ENCODE measurements at places on chromosomes 6 and 20.

DNA sequence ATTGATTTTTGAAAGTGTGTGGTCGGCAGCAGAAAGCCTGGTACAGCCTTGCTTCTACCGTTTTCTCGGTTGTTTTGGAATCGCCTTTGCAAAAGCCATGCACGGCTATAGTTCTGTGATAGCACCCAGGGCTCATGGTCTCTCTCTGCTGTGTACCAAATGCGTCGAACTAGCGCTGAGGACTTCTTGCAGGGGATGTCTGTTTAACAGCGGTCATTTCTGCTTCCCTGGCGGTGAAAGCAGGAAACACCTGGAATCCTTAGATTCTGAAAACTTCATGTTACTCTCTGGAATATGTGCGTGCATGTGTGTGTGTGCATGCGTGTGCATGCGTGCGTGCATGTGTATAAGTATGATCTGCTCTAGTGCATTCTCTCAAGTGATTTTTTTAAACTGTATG lies 26.1 kb upstream of the GCNT2 start:
- DNase-seq = no peak

DNA sequence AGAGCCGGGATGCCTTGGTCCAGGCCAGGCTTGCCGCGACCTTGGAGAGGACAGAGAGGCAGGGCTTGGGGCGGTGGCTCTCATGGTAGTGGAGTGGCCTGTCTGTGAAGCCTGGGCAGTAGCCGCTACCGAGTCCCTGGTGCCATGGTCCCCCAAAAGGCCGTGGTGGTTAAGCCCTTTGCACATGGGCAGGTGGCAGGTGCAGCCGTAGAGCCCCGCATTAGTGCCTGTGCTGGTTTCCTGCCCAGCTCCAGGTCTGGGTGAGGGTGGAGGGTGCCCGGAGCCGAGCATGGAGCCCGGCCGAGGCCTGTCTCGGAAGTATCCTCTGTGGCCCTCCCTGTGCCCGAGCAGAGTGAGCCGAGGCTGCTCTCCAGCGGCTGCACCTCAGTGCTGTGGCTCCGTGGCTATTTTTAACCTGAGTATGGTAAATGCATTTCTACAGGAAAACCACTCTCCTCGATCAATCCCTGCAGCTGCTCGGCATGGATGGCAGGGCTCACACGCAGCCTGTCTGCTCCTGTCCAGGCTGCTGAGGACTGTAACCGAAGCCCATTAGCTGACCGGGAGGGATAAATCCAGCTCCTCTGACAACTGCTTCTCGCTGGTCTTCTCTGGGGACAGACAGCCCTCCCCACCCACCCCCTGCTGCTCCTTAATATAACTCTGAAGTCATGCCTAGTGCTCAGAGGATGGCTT lies 36.3 kb upstream of the GATA5 start:
- DNase-seq = no peak

- DNase-seq = no peak
Measured at GRCh38 chr6:49269190-49269589, 193.9 kb downstream of the MMUT start.

GRCh38 chr6:31227143-31227542 lies 44.7 kb downstream of the HLA-C start:
- no peak for DNase-seq

DNA sequence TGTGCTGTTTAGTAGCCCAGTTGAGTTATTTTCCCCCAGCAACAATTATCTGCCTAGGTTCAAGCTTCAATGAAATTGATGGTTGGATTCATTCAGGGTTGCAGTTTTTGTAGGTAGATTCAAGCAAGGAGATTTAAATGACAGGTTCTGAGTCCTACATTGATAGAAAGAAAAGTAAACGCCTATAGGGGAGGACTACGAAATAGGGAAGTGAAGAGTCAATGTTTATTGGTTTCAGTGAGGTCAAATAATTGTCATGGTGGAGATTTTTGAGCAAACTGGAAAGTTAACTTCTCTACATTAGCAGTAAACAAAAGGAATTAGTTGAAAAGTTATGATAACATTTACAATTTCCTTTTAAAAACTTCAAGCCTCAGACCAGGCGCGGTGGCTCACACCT lies 734 bp upstream of the WFDC13 start:
- DNase-seq = no peak

DNA sequence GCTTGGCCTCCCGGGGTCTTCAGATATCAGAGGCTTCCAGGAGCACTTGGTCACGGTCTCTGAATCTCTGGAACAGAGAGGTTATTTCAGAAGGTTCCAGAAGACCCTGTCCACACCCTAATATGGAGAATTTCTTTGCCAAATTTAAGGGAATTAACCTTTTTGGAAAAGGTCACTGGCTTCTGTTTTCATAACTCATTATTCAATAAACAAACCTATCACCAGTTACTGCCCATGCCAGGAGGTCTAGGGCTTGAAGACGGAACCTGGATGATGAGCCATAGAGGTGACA lies 507 bp upstream of the CST4 start:
- no peak for DNase-seq

GRCh38 chr20:45419188-45420091 lies 3.5 kb downstream of the PIGT start:
- no peak for DNase-seq

DNA sequence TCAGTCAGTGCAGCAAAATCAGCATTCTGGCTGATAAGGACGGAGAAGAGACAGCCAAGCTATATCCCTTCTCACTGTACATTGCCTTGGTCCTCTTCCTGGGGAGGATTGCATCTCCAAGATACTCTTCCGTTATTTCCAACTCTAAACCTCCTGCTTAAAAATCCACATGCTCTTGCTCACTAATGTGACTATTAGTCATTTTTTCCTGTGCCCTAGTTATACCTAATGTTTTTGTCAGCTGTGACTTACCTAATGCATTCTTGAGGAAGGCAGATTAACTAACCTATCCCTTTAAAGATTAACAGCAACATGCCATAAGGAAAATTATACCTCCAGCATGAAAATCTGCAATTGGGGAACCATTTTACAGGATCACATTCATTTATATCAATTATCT lies 317.6 kb downstream of the BTBD9 start:
- no peak for DNase-seq

GRCh38 chr6:93394471-93394870 lies 24.9 kb downstream of the EPHA7 start:
- no peak for DNase-seq

DNA sequence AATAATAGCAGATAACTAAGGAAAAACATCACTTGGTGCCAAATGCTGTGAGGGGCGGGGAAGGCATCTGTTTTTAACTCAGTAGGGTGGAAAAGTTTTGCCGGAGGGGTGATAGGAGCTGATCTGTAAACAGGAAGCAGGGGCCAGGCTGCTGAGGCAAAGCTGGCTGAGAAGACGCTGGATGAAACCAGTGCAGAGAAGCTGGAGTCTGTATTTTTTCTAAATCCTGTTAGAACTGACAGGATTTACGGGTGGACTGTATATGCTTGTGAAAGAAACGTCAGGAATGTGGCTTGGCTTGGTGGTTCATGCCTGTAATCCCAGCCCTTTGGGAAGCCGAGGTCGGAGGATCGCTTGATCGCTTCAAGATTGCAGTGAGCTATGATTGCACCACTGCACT lies 5.6 kb downstream of the PCMTD2 start:
- no peak for DNase-seq

GRCh38 chr6:110366256-110366655 lies 8.1 kb upstream of the METTL24 start:
- no peak for DNase-seq

GRCh38 chr6:135270676-135271536 lies 89.8 kb downstream of the MYB start:
- DNase-seq = no peak

DNA sequence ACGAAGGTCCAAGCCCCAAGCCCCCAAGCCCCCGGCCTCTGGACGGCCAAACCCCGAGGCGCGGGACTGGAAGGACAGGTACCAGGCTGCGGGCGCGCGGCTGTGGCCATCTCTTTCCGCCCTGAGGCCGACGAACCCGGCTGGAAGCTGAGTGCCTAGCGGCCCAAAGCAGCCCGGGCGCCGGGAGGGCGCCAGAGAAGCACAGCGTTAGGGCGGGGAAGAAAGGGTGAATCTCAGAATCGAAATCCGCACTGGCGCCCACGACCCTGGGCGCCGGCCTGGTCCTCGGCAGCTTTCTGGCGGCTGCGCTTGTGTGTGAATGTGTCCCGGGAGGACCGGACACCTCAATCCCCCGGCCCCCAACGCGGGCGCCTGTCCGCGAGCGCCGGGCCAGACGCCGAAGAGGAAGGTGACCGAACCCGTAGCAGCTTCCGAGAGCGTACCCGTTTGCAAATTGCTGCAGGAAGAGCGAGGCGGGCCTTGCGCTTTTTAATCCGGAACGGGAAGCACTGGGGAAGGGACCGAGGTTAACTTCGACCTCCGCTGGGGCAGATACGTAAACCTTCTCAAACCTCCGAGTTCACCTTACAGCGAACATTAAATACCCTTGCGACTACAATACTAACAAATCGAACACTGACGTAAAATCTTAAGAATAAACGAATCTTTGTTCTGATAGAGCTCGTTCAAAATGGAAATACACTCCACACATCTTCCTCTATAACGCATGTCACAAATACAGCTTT lies 2.9 kb downstream of the NRN1 start:
- DNase-seq = no peak

DNA sequence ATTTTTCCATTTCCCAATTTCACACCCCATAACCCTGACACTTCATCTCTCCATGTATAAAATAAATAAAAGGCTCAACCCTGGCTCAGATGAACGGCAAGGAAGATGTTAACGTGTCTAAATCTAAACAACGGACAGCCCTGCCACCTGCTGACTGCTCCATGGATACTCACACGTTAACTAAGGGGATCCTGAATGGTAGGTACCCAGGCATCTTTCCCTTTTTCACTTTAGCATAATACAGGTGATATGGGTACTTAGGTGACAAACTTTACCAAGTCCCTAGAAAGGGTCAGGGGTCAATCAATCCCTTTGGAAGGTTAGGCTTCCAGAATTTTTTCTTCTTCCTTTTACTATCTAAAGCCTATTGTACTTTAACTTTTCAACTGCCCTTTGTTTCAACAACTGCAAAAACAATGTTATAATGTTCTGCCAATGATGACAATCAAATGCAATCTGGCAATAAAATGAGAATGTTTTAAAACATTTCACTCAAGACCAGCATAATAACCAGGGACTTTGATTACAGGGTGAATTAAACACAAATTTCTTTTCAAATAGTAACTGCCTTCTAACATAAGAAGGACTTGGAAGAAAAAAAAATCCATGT lies 52.4 kb upstream of the IPCEF1 start:
- peak; percentile 57 for DNase-seq

- no peak for DNase-seq
Measured at GRCh38 chr6:104632588-104632987, 227.1 kb downstream of the HACE1 start.

GRCh38 chr20:13291157-13291556 lies 70.1 kb downstream of the ISM1 start:
- DNase-seq = no peak

DNA sequence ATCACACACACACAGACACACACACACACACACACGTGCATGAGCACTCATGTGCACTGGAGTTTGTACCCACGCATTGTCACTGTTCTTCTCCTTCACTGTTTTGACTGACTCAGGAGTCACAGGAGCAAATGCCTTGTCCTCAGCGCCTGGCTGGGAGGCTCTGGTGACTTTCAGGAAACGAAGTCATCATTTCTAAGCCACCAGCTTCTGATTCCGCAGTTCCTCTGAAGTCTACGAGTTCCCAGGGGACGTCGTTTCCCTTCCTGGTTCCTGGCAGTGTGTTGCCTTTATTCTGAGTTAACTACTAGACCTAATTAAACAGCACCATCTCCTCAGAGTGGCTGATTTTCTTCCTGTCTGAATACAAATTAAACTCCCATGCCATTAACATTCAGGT lies 82.2 kb upstream of the PMEPA1 start:
- no peak for DNase-seq

DNA sequence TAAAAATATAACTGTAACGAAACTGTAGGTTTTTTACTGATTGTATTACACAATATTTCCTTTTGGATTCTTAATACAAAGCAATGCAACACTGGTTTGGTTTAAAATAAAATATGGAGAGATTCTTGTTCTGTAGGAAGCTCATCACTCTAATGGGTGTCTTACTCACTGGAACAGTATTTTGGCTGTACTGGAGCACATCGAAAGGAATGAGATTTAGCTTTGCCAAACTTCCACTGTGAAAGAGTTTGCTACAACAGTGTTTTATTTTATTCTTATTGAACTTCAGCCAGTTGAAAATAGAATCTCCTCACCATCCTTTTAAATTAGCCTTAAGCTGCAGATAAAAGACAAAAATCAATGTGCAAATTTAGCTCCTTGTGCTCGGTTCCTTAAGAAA lies 230.7 kb upstream of the QKI start:
- no peak for DNase-seq

- DNase-seq = no peak
Measured at GRCh38 chr6:20403766-20404640, 2.3 kb downstream of the E2F3 start.

- peak; percentile 95 for DNase-seq
Measured at GRCh38 chr20:24992487-24993205, at the start of gene APMAP. Gene APMAP (minus strand): TSS chr20:24992751. CDS start chr20:24992688, 63 bp downstream.

- DNase-seq = peak; percentile 76
Measured at GRCh38 chr6:32868257-32868788, 14.3 kb downstream of the PSMB9 start.

DNA sequence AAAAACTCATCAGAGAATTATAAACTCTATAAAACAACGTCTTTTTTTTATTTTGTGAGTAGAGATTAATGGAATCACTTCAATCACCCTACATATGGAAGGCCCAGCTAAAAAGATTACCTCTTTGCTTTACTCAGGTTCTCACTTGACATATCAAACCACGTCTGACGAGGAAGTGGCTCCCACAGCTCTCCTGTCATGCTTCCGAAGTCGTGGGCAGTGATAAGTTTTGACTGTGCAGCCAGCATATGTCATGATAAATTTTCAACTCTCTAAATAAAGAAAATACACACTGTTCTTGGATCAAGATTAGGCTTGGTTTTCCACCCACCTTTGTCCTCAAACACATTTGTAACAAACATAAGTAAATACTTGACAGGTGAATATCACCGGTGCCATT lies 279.5 kb upstream of the RNF217 start:
- DNase-seq = peak; percentile 45

- DNase-seq = no peak
Measured at GRCh38 chr20:31717478-31718201, 5.0 kb downstream of the BCL2L1 start.

DNA sequence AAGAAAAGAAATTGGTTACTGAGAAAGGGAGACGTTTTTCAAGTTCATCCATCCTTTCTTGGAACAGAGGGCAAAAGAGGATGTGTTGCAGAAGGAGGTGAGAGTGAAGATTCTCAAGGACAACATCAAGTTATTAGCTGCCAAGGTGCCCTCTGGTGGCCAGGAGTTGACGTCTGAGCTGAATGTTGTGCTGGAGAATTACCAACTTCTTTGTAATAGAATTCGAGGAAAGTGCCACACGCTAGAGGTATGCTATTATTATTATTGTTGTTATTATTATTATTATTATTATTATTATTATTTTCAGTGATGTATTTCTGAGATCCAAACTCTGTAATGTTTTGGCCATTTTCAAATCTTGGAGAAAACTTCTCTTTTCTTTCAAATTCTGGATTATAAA lies 197.0 kb downstream of the UTRN start:
- DNase-seq = peak; percentile 30

GRCh38 chr6:30810813-30811339 lies 66.5 kb upstream of the IER3 start:
- DNase-seq = no peak

GRCh38 chr6:49541936-49542335 lies 8.5 kb upstream of the C6orf141 start:
- DNase-seq = no peak
